DND-41 (cell line): ENCODE measurements at places on chromosomes 2 and 18.

GRCh38 chr2:233225230-233226068 lies 26.0 kb upstream of the ATG16L1 start:
- DNase-seq = no peak

DNA sequence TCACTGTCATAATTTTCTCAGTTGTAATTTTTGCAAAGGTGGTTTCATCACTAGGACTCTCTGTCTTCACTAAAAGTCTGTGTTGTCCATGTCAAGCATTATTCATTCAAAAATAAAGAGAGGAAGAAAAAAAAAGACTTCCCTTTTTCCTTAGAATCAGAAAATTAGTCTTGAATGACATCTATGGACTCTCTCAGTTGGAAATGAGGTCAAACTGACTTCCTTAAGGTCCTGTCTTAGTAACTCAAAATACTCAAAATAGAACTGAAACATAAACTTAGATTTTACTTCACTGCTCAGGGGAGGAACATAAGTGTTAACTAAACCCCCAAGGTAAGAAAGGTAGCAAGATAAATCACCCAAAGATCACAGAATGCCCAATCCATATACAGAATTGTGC lies 2.2 kb upstream of the ZNF407 start:
- no peak for DNase-seq

GRCh38 chr2:235070063-235070706 lies 118.4 kb downstream of the SH3BP4 start:
- DNase-seq = no peak

- no peak for DNase-seq
Measured at GRCh38 chr2:21822505-21822904, 698.7 kb downstream of the TDRD15 start.

DNA sequence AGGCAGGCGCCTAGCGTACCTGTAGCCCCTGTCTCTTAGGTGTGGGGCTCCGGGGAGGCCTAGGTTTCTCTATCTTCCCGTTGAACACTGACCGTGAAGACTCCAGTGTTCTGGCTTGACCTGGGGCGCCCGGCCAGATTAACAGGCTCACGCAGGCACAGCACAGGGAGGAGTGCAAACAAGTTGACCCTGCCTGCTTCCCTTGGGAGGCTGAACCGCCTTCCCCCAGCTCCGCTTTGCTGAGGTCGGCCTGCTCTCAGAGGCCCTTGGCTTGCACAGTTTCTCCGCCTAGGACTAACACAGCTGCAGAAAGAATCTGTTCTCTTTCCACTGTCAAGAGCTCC lies 567 bp downstream of the PCYOX1 start:
- DNase-seq = no peak

DNA sequence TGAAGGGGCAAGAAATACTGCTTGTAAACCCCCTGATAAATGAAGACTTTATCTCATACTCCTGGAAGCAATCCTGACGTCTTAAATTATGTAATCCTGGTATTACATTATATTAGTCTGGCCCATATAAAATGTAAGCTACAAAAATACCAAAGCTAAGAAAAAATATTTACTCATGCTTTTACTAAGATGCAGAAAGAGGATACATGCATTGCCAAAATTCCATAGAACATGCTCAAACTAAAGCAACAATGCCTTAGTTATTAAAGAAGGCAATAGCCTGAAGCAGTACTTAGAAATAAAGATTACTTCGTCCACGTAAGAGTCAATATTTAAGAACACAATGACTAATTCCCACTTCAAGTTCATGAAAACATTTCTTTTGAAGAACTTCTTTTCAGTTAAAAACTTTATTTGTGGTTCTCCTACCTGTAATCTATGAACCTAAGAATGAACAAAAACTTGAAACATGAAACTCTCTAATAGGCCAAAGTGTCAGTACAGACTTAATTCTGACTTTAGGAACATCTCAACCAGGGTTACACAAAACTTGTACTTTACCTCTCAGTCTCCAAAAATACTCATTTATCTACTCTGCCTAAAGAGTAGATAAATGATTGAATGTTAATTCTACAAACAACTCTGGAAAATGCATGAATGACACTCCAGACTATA lies 117.3 kb downstream of the THADA start:
- DNase-seq = no peak

- DNase-seq = no peak
Measured at GRCh38 chr18:6107794-6108193, 212.5 kb upstream of the TMEM200C start.

DNA sequence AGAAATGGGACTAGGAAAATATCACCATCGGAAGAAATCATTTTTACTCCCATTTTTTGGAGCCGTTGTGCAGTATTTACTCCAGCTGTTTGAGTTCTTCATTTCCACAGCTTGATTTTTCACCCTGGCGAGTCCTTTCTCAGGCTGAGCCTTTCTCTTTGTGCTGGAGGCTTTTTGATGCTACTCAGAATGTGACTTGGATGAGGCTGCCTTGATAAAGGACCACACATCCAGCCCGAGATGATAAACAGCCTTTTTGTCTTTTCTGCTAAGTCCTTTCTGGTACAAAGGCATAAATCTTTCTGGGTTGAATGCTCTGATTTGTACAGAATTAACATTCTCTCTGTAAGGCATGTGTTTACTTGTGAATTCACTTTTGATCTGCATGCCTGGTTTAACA lies 17.6 kb upstream of the CTDP1 start:
- no peak for DNase-seq

DNA sequence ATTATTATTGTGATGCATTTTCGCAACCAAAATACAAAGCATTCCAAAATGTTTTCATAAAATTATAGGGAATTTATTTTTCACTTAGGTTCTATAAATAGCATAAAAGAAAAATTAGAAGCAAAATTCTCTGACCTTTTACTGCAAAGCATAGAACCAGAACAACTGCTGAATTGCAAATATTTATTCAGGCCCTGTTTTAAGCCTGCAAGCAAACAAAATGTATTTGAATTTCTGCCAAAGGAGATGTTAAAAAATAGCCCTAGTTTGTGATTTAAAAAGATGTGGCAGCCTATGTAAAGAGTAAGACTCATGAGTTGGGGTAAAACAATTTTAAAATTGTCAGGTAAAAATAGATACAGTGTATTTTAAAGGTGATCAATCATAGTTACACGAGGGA lies 138.1 kb downstream of the KCNJ3 start:
- DNase-seq = no peak

DNA sequence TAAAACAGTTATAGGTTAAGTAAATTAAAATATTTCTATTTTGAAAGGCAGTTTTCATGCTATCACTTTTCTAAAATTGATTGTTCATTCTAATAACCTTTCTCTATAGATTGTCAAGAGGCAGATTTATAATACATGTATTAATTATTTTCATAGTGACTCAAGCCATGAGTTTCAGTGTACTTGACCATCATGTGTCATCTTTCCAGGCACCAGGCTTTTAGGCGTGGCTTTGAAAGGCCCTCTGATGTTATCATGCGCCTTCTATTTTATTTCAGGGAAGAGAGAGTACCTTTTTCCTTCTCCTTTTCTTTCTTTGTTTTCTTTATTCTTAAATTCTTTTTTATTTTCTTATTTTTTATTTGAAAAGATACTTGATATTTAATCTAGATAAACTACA lies 128.3 kb upstream of the ETAA1 start:
- no peak for DNase-seq

GRCh38 chr2:172596776-172597175 lies 40.9 kb downstream of the PDK1 start:
- DNase-seq = no peak

- DNase-seq = no peak
Measured at GRCh38 chr18:49988733-49989132, 175.4 kb upstream of the ACAA2 start.

GRCh38 chr2:219947575-219947974 lies 320.1 kb downstream of the SLC4A3 start:
- no peak for DNase-seq

- no peak for DNase-seq
Measured at GRCh38 chr2:218867900-218868299, 8.3 kb downstream of the WNT6 start.

DNA sequence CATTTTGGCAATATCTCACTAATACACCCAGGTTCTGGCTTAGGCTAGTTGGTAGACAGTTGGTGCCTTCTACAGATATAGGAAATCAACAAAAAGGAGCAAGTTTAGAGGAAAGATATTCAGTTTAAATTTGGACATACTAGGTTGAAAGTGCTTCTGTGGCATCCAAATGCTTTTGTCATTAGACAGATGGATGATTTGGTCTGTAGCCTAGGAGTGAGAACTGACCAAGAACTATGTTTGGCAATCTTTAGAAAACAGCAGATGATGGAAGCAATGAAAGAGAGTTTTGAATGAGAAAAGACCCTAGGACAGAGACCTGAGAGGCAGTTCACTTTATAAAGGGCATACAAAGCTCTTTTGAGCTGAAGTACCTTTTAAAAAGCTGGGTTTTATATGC lies 201.3 kb upstream of the FSHR start:
- DNase-seq = no peak

GRCh38 chr18:37422596-37422995 lies 143.0 kb downstream of the CELF4 start:
- DNase-seq = no peak

DNA sequence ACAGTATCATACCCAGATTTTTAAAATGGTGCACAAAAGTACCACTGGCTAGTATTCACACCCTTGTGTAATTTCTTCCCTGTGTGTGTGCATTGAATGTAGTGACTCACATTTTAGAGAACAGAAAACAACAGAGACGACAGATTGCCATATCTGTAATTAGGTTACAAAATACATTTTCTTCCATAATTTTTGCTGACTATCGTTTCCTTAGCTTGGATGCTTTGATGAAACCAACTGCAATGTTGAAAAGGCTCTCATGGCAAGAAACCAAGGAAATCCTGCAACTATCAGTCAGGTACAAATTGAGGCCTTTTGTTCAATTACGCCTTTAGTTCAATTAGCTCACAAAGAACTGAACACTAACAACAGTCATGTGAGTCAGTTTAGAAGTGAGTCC lies 484.4 kb downstream of the ZNF804A start:
- no peak for DNase-seq

DNA sequence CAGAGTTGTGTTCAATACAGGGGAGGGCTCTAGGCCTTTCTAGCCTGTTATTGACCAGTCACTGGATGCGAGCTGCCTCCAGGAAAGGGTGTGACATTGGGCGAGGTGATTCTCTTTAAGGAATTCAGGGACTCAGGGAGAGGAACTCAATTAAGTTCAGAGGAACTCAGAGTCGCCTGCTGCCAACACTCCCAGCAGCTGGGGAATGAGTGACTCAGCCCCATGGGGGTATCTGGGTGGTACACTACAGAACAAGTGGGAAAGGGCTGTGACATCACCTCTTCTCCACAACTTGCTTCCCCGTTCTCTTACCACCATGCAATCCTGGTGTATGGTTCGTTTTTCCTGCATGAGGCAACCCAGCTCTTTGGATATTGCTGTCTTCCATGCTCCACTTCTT lies 50.4 kb upstream of the CYRIA start:
- no peak for DNase-seq

- no peak for DNase-seq
Measured at GRCh38 chr2:222042666-222043065, 256.1 kb downstream of the PAX3 start.

DNA sequence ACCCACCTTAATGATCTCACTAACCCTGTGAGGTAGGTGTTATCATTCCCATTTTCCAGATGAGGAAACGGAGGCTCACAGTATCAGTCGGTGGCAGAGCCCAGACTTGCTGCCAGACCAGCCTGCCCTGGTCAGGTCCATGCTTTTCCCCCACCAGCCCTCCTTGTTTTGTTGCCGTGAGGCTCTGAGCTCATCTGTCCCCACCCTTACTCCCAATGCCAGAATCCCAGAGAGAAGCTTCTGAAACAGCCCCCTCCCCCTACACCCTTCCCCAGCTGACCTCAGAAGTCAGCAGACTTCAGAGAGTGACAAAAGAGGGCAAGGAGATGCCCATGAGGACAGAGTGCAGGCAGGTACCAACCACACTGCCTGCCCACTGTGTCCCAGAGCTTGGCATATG lies 20.8 kb upstream of the TNS1 start:
- no peak for DNase-seq

- DNase-seq = no peak
Measured at GRCh38 chr18:55753643-55754263, 165.8 kb upstream of the TCF4 start.

GRCh38 chr18:26989842-26990241 lies 124.3 kb upstream of the AQP4 start:
- DNase-seq = no peak

- no peak for DNase-seq
Measured at GRCh38 chr2:12623051-12623450, 93.7 kb upstream of the TRIB2 start.

- no peak for DNase-seq
Measured at GRCh38 chr18:68665628-68666027, 49.3 kb downstream of the TMX3 start.

DNA sequence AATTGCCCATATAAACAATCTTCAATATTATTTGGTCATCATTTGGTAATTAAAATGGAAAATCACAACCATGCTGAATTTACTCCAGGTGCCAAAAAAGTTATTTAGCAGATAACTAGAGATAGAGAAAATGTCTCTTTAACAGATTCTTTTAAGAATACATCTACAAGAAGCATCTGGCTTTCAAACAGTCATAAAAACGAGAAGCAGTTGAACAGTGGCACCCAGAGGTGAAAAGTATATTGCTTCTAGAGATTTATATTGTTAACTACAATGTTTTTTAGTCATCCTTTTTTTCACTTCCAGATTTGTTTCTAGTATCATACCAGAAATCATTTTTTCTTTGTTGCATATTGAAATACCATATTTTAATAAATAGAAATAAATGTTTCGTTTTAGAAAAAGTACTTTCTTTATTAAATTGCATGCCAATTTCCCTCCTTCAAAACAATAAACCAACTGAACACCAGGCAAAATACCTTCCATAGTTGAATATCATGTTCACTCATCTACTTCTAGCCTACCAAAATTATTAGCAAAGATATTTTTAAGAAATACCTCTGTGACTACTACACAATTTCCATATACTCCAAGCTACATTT lies 65.4 kb upstream of the HNRNPA3 start:
- peak; percentile 23 for DNase-seq

DNA sequence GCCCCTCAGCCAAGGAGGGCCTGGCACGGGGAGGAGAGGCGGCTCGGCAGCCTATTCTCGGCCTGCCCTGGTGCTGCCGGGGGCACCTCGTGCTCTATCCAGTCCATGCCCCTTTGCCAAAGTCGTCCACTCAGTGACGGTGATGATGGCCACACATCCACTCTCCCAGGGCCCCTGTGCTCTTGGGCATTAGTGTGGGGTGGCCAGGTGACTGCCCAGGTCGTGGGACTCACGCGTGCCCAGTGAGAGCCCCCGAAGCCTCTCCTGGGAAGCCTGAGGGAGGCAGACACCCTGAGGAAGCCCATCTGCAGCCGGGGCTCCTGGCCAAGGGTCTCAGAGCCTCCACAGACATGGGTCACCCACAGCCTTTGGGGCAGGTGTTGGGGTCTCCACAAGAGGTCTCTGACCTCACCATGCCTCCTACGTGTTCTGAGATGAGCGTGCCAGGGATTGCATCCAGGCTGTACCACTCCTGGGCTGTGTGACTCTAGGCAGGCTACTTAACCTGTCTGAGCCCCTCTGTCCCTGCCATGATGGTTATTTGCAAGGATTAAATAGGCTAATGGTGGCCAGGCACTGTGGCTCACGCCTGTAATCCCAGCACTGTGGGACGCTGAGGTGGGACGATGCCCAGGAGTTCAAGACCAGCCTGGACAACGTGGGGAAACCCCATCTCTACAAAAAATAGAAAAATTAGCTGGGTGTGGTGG lies 12.9 kb downstream of the RAMP1 start:
- no peak for DNase-seq
